Stomach (tissue), 19 donors: ENCODE measurements at places on chromosomes 1 and 21. TPM values are rescaled to one million over a fixed set of nuclear protein-coding genes. Genes with fewer than 3 reads are reported as not detected.
A peak's percentile ranks its signal among the peaks of the same experiment; 100 is the strongest.

LCE2C gene
- total RNA-seq = not detected

CFHR2 gene
- total RNA-seq = not detected

- peak; percentile 71 for DNase-seq
Measured at GRCh38 chr1:7783178-7783711, 846 bp upstream of the PER3 start.

CYP4A22 gene
- not detected for total RNA-seq

- peak; percentile 23 for DNase-seq
Measured at GRCh38 chr1:92851729-92852128, 19.9 kb downstream of the RPL5 start.

GRCh38 chr1:150613061-150613920, 16.1 kb downstream of the ENSA start:
- DNase-seq = no peak

DNA sequence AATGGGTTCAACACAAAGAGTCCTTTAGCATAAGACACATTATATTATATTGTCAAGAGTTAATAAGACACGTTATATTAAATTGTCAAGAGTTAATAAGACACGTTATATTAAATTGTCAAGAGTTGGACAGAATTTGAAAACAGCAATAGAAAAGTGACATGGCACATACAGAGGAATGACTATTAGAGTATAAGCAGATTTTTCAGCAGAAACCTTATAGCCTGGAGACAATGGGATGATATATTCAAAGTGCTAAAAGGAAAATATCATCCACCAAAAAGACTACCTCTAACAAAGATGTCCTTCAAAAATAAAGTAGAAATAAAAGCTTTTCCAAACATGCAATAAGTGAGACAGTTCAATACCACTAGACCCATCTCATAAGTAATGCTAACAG, 36.0 kb upstream of the HSPA13 start:
- DNase-seq = no peak
